ENCODE measurements at places on chromosomes 13 and 19. TPM values are rescaled to one million over a fixed set of nuclear protein-coding genes. Genes with fewer than 3 reads are reported as not detected.

The FCER2 gene
- total RNA-seq = not detected

The MYH14 gene
- 28.5 TPM for total RNA-seq

The ABHD8 gene
- 53.8 TPM for total RNA-seq

The CAMSAP3 gene
- 16.6 TPM for total RNA-seq

The ZNF790 gene
- total RNA-seq = 1.2 TPM

The GJB2 gene
- 53.0 TPM for total RNA-seq

The GAMT gene
- 75.6 TPM for total RNA-seq

The CPB2 gene
- not detected for total RNA-seq

The S1PR4 gene
- total RNA-seq = 1.3 TPM

The ZNF497 gene
- total RNA-seq = 2.2 TPM

The OCEL1 gene
- 9.4 TPM for total RNA-seq

The IGFL1 gene
- 0.77 TPM for total RNA-seq

The GFY gene
- total RNA-seq = not detected

The ZNF468 gene
- total RNA-seq = 18.7 TPM

The LHB gene
- not detected for total RNA-seq

The ZNF681 gene
- 2.5 TPM for total RNA-seq

The COG3 gene
- 30.8 TPM for total RNA-seq

The ZNF99 gene
- not detected for total RNA-seq

The VSTM2B gene
- total RNA-seq = not detected

The KCNJ14 gene
- total RNA-seq = 2.2 TPM

The ZIC2 gene
- not detected for total RNA-seq

The OLFM2 gene
- 1.7 TPM for total RNA-seq

The KANK2 gene
- 96.6 TPM for total RNA-seq

The KASH5 gene
- not detected for total RNA-seq

The PLIN5 gene
- total RNA-seq = 3.3 TPM

The NDUFB7 gene
- total RNA-seq = 1,098 TPM

The VSTM1 gene
- total RNA-seq = not detected

The PGLYRP1 gene
- total RNA-seq = not detected

The ZNF112 gene
- 1.9 TPM for total RNA-seq

The NEK3 gene
- total RNA-seq = 3.9 TPM

The SIGLEC8 gene
- total RNA-seq = not detected

The SIGLEC5 gene
- not detected for total RNA-seq

The CLEC17A gene
- not detected for total RNA-seq

The MEF2B gene
- 0.22 TPM for total RNA-seq

The MIA gene
- 1.4 TPM for total RNA-seq

The C5AR2 gene
- total RNA-seq = not detected

The ADGRL1 gene
- total RNA-seq = 39.3 TPM

The IZUMO2 gene
- total RNA-seq = not detected

The ZSWIM9 gene
- 1.8 TPM for total RNA-seq

The KIR2DL3 gene
- not detected for total RNA-seq

The PTPRH gene
- 10.9 TPM for total RNA-seq

The MATK gene
- not detected for total RNA-seq

The ZNF530 gene
- 16.9 TPM for total RNA-seq

The RUBCNL gene
- 0.17 TPM for total RNA-seq
